ENCODE measurements at places on chromosomes 1 and 21.

DNA sequence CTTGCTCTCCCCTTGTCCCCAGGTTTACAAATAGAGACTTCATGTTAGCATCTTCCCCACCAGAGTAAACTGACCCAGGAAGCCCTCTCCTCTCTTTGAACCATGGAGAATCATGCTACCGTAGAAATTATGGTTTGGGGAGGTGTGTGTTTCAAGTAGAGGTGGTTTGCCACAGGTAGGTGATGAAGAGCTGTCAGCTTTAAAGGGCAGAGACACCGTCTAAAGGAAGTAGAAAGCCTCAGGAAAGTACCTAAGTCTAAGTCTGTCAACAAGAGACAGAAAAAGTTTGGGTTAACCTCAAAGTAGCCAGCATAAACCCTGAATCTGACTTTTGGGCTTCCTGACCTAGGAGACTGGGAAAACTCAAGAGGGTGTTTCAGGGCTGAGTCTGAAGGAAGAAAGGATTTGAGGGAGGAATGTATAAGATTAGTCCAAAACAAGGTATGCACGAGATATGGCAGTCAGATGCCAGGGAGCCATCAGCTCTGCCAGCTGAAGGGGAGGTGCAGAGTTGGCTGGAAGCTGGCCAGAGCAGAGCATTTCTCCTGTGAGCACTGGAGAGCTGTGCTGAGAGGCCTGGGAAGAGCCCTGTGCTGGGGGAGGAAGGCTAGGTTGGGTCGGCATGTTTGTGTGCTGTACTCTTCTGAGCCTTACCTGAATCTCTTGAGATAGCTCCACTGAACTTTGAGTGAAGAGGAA, 14.3 kb downstream of the ADAMTSL4 start:
- peak; percentile 49 for DNase-seq

DNA sequence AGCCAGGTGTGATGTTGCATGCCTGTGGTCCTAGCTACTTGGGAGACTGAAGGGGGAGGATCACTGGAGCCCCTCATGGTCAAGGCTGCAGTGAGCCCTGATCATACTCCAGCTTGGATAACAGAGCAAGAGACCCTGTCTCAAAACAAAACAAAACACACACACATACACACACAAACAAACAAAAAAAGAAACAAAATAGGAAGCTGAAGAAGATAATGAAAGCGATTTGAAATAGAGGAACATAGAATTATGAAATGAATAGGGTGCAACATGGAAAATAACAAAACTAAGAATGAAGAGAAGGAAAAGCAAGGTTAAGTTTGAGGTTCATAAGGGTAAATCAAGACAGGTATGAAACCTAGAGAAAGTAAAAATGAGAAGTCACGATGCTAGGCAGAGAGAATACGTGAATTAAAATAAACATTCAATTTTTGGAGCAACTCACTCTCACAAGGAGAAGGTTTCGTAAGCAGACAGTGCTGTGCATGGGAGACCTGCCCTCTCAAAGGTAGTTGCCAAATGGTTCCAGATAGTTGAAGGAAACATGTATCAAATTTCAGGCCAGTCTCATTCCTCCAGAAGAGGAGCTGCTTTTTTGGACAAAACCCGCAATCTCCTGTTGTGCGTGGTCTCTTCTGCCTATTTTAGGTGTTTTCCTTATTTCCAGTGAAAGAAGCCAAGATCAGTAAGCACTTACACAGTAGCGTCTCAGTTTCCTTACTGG, 3.3 kb downstream of the CD46 start:
- DNase-seq: no peak

DNA sequence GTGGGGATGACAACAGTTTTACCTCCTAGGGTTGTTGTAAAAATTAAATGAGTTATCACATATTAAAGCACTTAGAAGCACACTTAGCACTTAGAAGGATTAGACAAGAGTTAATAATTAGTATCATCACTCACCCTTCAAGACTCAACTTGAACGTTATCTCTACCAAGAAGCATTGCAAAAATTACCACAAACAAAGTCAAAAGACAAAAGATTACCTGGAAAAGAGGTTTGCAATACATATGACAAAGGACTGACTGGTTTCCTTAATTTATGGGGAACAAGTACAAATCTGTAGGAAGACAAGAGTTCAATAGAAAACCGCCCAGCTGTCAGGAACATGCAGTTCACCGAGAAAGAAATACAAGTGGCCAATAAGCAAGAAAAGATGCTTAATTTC, 93.3 kb upstream of the ATP1A1 start:
- DNase-seq: no peak

DNA sequence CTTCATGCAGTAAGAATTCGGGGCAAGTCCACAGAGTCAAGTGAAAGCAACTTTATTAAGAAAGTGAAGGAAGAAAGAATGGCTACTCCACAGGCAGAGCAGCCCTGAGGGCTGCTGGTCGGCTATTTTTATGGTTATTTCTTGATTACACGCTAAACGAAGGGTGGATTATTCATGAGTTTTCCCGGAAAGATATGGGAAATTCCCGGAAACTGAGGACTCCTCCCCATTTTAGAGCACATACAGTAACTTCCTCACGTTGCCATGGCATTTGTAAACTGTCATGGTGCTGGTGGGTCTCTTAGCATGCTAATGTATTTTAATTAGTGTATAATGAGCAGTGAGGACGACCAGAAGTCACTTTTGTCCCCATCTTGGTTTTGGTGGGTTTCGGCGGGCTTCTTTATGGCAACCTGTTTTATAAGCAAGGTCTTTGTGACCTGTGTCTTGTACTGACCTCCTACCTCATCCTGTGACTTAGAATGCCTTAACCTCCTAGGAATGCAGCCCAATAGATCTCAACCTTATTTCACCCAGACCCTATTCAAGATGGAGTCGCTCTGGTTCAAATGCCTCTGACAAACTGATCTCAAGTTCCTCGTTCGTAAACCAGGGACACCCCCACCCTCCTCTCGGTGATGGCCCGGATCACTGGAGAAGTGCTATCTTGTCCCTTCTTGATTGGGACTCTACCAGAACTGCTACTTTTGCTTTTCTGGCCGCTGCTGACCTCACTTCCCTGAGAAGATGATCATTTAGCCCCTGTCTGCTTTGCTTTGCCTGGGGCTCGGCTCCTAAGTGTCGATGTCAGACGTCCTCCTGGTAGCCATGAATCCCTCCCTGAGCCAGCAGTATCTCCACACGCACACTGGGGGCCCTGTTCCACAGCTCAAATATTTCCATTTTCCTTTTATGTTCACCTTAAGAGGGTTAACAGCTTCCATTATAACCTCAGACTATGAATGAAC, 48.8 kb downstream of the CLSTN1 start:
- DNase-seq: no peak

DNA sequence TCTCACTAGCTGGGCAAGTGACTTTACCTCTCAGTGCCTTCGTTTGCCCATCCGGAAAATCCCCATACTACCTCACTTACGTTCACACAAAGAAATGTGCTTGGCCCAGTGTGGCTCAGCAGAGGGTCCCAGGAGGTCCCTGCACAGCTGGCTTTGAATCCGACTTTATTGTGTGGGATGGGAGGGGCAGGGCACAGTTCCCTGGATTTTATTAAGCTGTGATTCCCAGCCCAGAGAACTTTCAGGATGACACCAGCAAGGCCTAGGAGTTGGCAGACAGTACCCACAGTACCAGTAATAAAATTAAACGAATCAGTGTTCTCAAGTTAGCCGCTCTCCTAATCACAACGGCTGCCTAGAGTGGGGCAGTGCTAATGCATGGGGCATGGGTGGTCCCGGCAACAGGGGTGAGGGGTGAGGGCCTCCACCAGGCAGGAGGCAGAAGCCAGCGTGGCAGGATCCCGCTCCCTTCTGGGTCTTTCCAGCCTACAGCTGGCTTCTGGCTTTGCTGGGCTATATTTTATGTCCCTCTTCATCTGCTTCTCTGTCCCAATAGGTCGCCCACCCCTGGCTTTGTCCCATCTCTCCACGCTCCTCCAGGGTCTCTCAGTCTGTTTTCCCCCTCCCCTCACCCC, 74.9 kb downstream of the VWA5B1 start:
- no peak for DNase-seq

DNA sequence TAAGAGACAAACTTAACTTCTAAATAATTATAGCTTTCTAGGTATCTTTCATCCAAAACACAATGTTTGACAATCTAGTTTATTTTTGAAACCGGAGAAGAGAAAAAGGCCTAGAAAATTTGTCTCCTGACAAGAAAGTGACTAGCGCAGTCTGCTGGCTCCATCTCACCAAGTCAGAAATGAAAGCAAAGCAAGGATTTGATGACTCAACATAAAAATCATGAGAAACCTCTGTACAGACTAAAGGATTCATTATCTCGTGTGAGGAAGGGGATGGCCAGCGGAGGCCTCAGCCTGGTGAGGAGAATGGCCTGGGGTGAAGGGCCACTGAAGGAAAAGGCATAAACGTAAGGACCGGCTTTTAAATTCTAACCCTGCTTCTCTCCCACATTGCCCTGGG, 20.0 kb upstream of the TSNAX start:
- DNase-seq: no peak

DNA sequence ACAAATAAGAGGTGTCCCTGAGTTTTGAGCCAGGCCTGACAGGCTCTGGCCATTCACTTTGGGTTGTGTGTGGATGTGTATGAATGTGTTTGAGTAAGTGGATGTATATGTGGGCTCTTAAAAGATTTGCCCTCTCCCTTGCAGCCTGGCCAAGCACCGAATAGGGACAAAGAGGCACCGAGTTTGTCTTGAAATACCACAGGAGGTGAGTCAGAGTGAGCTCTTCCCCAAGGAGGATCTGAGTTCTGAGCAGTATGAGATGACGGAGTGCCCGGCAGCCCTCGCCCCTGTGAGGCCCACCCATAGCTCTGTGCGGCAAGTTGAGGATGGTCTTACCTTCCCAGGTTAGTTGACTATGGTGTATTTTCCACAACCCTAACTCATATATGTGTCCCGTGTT, 19.0 kb downstream of the KDM4A start:
- DNase-seq: no peak

DNA sequence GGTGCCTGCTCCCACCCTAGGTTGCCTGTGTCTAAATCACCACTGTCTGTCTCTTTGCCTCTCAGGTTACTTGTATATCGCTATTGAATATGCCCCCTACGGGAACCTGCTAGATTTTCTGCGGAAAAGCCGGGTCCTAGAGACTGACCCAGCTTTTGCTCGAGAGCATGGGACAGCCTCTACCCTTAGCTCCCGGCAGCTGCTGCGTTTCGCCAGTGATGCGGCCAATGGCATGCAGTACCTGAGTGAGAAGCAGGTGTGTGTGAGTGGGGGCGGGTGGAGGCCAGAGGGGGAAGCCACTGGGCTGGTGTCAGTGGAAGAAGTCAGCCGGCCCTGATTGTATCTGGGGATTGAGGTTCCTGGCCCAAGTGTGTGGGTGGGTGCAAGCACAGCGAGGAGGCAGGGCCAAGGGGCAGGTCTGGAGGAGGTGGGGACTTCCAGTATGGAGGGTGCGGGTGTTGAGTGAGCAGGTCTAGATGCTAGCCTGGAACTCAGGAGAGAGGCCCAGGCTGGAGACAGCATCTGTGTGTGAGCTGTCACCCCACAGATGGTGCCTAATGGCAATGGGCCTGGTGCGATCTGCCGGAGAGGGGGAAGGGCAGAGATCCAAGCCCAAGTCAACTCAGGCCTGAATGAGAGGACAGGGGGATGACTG, 17.2 kb downstream of the TIE1 start:
- no peak for DNase-seq

GRCh38 chr1:23897083-23897482, 16.1 kb downstream of the CNR2 start:
- DNase-seq: no peak

DNA sequence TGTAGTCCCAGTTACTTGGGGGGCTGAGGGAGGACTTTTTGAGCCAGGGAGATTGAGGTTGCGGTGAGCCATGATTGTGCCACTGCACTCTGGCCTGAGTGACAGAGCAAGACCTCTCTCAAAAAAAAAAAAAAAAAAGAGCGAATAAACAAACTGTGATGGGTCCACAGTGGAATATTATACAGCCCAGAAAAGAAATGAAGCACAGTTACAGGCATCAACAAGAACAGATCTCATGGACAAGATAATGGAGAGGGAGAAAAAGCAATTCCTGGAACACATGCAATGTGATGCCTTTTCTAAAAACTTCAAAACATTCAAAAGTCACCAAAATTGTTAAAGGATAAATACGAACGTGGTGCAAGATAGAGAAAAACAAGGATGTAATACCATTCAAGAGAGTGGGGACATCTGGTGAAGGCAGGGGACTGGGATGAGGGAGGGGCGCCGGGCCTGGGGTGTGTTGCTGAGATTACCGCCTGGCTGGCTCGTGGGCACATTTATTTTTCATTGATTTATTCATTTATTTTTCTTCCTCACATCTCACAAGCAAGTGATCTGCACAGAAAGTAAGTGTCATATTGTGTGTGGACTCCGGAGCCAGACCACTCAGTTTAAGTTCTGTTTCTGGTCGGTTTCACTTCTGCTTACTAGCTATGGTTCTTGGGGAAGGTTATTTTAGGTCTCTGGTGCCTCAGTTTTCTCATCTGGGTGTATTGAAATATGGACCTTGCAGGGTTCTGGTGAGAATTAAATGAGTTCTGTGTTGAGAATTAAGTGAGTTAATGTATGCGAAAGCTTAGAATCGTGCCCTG, 30.1 kb downstream of the ABCG1 start:
- DNase-seq: no peak

- no peak for DNase-seq
Measured at GRCh38 chr1:166703726-166704462, 135.4 kb upstream of the POGK start.

DNA sequence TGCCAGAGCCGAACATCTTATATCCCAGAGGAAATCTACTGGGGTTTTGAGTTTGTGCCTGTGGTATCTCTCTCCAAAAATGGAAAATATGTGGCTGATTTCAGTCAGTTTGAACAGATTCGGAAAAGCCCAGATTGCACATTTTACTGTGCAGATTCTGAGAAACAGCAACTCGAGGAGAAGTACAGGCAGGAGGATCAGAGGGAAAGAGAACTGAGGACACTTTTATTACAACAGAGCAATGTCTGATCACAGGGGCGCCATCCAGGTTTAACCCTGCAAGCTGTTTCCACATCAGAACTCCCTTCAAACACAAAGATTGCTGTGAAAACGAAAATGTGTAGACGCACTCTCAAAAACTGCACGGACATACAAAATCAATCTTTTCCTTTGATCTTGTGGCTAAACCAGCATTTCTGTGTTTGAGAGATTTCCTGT, 43.4 kb downstream of the KCNJ15 start:
- DNase-seq: no peak

GRCh38 chr1:110522560-110522959, 3.6 kb upstream of the KCNA10 start:
- no peak for DNase-seq

DNA sequence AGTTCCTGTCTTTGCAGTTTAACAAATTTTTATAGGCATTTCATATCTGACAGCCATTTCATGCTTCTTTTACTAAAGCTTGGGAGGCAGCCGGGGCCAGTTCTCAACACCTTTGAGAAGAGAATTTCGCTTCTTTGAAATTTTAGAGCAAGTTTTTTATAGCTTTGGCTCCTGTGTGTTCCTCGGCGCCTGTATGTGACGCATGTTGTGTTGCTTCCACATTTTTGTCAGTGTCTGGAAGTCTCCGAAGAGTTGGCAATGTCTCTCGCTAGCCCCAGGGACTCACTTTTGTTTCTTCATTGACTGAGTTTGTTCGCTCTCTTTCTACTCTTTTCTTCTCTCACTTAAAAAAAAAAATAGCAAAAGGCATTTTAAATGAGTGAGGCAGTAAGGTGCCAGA, 386.9 kb upstream of the PLXNA2 start:
- DNase-seq: no peak

- DNase-seq: no peak
Measured at GRCh38 chr1:6386371-6386949, 7.1 kb downstream of the ACOT7 start.

- no peak for DNase-seq
Measured at GRCh38 chr1:226029093-226029496, 30.0 kb upstream of the SDE2 start.

- DNase-seq: no peak
Measured at GRCh38 chr1:28796352-28797211, 15.4 kb upstream of the OPRD1 start.

- DNase-seq: no peak
Measured at GRCh38 chr1:156500543-156500792, at the start of gene MEF2D. Gene MEF2D (minus strand): TSS chr1:156500775. CDS start chr1:156483292, 17,483 bp downstream.
